ENCODE measurements at places on chromosomes 5 and 9. TPM values are rescaled to one million over a fixed set of nuclear protein-coding genes. Genes with fewer than 3 reads are reported as not detected.

DNA sequence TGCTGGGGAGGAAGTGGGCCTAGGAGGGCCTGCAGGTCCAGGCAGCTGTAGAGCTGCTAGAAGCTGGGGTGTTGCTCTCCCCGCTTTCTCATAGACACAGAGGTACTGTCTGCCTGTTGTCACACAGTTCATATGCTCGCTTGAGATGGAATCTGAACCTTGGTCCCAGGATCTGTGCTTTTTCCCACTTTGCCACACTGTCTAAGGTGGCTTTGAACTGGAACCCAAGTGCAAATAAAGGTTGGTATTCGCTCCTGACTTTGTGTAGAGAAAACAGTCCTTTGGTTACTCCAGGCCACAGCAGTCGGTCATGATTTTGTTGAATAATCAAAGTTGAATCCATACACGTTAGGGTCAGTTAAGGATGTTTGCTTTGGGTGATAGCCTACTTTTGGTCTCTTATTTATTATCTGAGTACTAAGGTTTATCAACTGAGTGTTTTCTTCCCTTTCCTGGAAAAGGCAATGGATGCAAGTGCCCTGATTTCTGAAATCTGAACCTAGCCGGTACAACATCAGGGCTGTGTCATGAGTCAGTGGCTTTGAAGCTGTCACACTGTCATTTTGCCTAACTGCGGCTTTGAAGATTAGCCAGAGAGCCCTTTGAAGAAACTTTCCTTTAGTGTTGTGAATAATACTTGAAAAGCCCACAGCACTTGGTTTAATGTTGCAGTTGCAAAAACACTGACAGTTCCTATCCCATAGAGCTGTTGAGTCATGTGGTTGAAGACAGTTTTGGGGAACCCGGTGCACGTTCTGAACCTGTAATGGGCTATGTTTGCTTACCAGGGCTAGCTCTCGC is 41.3 kb downstream of the HABP4 start:
- peak; percentile 45 for DNase-seq

GRCh38 chr9:12702160-12702758 is 9.1 kb downstream of the TYRP1 start:
- DNase-seq, result no peak

The SLC27A6 gene
- 2.0 TPM for polyA plus RNA-seq

The SPATA6L gene
- polyA plus RNA-seq, result 3.1 TPM

The SPAG8 gene
- 4.2 TPM for polyA plus RNA-seq

The ANXA2R gene
- 1.1 TPM for polyA plus RNA-seq

DNA sequence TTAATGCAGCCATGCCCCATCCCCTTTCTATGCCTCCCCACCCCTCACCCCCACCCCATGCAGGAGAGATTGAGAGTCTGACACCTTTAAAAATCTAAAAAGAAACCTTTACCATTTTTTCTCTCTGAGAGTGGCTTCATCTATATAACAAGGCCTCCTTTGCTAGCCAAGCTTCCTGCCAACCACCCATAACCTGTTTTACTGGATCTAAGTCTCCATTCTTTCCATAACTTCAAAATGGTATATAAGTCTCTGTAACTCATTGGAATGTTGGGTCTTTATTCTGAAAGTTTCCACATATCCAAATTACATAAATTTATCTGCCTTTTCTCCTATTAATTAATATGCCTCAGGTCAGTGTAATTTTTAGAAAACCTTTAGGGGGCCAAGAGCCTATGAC is 1174.0 kb downstream of the MAT2B start:
- no peak for DNase-seq

DNA sequence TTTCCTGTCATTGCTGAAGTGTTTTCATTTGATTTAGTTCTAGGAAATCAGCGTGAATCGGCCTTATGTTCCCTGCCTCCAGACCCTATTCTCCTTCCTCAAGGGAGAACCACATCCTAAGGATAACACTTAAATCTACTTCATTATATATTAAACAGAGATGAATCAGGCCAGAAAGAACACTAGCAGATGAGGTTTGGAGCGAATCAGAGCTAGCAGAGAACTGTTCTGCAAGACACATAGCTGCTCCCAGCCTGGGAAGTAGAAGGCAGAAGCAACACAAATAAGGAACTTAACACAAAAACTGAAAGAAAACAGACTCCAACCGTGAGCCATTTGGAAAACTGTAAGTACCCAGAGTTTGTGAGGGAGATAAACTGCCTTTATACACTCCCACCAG is 718.2 kb downstream of the SEMA5A start:
- no peak for DNase-seq

- no peak for DNase-seq
Measured at GRCh38 chr5:134477462-134478245, 47.8 kb upstream of the JADE2 start.

The WNT8A gene
- polyA plus RNA-seq, result 0.10 TPM

DNA sequence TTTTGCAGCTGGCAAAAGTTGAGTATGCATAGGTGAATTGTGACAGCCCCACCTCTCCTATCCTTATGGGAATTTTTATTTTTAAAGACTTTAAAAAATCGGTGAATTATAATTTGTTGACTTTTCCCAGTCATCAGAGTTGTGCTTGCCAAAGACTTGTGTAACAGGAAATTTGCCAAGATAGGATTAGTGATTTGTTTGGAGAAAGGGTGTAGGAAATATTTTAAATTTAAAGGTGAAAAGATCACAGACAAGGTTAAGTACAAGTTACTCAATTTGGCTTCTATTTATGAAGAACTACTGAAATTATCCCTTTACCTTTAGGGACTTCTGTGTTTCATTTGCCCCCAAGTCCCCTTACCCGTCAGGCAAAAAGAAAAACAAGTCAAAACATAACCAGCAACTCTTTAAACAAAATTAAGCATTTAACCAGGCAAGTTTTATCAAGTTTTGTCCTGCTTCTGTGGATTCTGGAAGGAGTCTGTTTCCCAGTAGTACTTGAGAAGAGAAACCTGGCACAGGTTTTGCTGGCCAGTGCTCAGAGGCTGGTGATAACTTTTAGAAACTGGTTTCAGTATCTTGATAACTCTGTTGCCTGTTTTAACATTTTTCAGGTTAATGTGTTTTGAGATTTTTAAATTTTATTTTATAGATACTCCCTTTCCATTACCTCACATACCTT is 285.4 kb downstream of the MAST4 start:
- DNase-seq, result no peak

The TEX48 gene
- not detected for polyA plus RNA-seq

DNA sequence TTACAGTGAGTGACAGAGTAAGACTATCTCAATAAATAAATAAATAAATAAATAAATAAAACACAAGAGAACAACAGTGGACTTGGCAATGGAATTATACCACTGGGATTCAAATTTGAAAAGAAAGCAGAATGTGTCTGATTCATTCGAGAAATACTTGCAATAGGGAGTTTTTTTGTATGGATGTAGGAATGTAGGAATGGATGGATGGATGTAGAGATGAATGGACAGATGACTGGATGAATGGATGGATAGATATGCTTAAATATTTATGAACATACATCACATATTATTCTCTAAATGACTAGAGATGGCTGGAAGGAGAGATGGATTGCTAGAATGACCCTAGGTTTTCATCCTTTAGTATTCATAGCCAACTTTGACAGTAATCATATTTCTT is 22.0 kb upstream of the CEMIP2 start:
- DNase-seq, result no peak
